ENCODE measurements at places on chromosomes 11 and 22.

DNA sequence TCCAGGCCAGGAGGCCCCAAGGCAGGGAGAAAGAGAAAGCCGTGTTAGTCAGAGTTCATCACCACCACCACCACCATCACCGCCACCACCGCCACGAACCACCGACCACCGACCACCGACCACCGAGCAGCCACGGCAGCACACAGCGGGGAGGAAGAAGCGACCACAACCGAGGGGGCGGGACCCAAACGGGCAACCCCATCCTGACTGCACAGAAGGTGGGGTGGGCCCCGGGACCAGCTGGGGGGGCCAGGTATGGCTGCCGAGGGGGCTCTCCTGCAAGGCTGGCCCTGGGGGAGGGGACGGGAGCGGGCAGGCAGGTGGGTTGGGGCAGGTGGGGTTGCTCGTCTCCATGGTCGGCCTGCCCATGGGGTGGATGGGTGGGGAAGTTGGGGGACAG lies 34.2 kb downstream of the SYT7 start:
- DNase-seq = no peak

- DNase-seq = no peak
Observed at GRCh38 chr22:20029550-20030225, 8.8 kb downstream of the TANGO2 start.

GRCh38 chr11:3831378-3832239 lies 9.2 kb downstream of the RHOG start:
- DNase-seq = no peak

DNA sequence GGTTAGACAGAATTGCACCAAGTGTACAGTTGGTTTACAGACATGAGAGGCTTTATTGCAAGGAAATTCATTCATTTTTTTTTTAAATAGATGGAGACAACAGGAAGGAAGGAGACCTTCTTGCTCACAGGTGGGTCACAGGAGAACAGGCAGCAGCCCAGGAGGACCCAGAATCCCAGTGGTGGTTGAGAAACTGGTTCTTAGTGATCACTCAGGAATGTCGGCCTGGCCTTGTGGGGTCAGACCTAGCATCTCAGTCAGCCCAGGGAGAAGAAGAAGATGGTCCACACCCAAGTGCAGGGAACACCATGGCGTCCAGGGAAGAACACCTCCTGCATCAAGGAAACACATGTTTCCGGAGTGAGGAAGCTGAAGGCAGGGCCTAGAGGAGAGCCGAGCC lies 849 bp downstream of the KRTAP5-11 start:
- DNase-seq = no peak

- DNase-seq = no peak
Observed at GRCh38 chr22:35677460-35678187, 29.4 kb downstream of the APOL6 start.

DNA sequence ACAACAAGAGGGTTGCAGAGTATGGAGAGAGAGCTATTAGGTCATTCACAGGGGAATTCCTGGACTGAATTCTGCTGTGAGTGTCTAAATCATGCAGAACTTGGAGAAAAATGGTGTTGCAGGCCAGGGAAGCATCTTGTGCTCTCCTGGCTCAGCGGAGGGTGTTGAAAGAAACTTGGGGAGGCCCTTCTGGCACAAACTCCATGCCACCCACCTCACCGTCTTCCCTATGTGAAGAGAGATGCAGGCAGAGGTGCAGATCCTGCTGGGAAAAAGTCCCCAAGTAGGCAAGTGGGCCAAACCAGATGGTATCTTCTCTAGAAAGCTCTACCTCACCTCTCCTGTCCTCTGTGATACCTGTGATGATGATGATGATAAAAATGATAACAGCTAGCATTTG lies 604.3 kb upstream of the API5 start:
- DNase-seq = no peak

DNA sequence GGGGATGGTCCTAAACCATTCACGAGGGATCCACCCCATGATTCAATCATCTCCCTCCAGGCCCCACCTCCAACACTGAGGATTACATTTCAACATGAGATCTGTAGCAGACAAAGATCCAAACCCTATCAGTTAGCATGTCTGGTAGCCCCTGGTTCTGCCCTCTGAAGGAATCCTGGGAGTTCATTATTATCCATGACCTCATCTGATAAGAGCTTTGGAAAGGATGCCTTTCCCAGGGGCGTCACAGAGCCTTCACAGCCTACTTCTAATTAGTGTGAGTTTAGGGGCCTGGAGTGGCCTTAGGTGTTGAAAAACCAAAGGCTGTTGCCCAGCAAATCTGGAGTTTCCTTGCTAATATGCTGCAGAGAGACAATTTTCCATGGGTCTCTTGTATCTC lies 8.6 kb upstream of the EIF3M start:
- no peak for DNase-seq

- DNase-seq = no peak
Observed at GRCh38 chr11:80562523-80563125, 1121.8 kb upstream of the TENM4 start.

DNA sequence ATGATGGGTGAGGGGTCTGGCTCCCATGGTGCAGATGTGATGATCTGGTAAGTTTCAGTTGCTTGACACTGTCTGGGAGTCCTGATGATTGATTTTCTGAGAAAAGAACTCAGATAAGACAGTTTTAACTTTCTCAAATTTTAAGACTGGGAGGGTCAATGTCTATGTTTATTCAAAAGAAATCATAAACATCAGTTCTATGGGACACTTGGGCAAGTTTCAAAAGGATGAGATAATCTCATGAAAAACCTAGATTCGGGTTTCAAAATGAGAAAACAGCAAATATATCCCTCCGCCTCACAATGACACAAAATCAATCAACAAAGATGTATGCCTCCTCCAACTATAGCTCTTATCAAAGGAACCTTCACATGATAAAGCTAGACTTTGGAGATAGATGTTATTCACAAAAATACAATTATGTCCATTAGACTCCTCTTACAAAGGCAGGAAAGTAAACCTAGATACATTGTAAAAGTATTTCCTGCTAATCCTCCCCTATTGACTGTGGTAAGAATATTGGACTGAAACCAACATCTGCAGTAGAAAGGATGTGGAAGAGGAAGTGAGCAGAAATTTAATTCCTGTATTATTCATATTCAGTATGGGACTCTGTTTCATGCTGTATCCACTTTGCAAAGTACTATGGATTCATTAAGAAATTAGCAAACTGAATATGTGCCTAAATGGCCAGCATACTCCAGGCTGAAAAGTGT lies 21.6 kb downstream of the SVIP start:
- no peak for DNase-seq

DNA sequence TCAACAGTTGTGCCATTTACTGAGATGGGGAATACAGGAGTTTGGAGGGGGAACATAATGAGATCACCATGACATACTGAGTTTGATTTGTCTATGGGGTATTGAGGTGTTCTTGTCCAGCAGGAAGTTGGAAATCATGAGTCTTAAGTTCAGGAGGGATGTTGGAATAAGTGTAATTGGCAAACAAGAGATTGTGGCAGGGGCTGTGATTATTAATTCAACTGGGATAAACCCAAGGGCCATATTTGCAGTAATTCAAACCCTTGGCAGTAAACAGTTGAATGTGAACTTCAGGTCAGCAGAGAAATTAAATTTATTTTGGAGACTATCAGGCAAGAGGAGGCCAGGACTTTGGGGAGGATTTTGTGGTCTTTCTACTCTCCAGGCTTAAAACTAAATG lies 33.4 kb downstream of the ADM start:
- DNase-seq = no peak

DNA sequence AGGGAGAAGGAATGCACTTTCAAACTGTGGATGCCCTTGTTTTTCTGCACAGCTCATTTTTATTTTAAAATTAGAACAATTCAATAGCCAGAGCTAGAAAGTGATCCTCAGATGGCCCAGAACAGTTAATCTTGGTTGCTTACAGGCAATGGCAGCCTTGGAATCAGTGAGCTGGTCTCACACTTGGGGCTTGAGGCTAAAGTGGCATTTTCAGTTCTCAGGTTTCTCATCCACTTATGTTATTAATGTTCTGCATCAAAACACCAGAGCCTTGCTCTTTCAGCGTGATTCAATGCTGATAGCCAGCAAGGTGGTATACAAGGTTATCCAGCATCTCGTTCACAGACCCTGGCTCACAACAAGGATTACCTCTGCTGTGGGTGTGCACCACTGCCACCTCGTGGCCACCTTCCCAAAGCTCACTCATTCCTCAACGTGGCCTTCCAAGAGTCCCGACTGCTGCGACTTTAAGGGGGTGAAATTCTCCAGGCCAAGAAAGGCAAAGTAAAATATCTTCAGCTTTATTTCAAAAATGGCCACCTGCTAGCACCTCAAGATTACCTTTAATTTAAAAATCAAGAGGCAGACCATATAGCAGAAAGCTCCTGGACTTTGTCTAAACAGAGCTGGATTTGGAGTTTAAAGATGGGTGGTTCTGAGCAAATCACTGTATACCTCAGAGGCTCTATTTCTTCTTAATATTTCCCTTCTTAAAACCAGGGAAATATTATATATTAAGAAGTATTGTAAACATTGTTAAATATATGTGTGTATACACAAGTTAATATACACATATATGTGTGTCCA lies 34.2 kb upstream of the FSHB start:
- peak; percentile 73 for DNase-seq

DNA sequence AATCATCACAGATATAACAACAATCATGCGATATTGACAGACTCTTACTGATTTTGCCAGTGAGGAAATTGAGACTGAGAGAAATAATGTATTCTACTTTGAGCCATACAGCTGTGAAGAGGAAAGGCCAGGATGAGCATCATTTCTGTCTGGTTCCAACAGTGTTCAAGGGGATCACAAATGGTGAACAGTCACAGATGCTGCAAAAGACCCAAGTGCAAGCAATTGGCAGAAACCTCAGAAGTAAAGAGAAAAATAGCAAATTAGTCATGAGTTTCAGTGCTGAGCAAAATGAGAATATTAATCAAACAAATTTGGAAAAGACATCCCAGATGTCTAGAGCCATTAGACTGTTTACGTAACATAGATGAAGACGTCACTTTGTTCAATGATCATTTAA lies 114.1 kb downstream of the RAB38 start:
- DNase-seq = no peak

GRCh38 chr11:57154739-57155138 lies 27.0 kb upstream of the LRRC55 start:
- no peak for DNase-seq

GRCh38 chr11:67248653-67249052 lies 17.6 kb upstream of the GRK2 start:
- no peak for DNase-seq

- no peak for DNase-seq
Observed at GRCh38 chr22:32348031-32348611, 9.5 kb upstream of the RFPL3 start.

- DNase-seq = no peak
Observed at GRCh38 chr11:4161305-4161704, 66.7 kb downstream of the RRM1 start.

GRCh38 chr11:115906171-115906570 lies 402.0 kb upstream of the CADM1 start:
- DNase-seq = no peak

DNA sequence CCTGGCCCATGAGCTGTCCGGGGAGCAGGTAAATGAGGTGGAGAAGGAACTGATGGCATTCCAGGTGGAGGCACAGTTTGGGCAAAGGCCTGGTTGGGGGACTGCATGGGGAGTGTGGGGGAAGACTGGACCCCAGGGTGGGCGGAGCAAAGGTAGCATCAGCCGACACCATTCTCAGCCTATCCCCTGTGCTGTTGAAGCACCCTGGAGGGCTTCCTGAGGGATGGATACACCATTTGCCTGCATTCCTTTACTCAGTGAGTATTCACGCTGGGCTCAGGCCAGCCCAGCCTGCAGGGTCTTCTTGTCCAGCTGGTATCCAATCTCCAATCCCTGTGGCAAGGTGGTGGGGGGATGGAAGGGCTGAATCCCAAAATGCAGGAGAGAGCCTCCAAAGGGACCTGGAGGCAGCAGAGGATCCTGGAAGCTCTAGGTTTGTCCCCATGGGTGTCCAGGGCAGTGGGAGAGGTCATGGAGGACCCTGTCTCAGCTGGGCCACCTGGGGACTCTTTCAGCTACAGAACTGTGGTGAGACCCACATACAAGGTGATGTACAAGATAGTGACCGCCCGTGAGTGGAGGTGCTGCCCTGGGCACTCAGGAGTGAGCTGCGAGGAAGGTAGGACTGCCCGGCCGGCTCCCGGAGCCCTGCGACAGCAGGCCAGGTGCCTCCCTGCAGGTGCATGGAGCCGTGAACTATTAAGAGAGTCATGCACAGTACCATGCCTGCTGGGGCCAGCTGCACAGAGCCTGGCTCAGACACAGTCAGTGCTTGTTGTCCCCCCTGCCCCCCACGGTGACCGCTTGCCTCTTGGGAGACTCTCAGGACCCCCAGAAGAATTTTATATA lies 9.5 kb downstream of the EMID1 start:
- no peak for DNase-seq

DNA sequence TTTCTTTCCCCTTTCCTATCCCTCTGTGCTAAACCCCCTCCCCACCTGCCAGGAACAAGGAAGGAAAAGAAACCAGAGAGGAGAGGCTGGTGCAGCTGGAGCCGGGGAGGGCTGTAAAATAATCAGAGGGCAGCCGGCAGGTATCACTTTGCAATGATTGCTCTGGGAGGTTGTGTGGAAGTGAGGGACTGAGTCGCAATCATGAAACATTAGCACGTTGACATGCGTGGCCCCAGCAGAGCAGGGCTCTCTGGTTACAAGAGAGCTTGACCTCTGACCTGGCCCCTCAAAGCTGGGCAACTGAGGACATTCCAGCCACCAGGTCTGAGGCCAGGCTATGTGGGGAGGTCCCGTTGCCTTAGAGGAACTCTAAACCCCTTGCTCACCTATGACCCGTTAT lies 170.8 kb upstream of the BDNF start:
- no peak for DNase-seq

DNA sequence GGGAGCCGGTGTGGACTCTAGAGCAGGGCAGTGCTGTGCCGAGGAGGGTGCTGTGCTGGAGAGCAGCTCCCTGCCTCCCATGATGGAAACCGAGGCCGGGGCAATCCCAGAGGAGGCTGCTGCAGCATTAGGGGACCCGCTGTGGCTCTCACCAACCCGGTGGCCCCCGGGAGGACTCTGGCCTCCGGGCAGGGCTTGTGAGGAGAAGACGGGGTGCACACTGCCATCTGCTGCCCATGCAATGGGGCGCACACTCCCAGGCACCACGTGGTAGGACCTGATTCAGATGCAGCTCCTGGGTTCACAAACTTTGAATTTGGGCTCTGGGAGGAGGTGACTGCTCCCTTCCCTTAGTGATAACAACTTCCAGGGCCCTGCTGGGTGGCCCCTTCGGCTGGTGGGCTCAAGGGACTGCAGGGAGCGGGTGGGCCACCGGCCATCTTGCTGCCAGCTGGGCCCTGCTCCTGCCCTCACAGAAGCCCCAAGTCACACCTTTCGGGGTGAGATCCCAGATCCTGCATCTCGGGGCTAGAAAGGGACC lies 93.8 kb upstream of the FGF3 start:
- DNase-seq = peak; percentile 53

All from sciatic nerve (tissue), 2 donors.